Kidney capillary endothelial cell (primary cell): ENCODE measurements at places on chromosomes 4 and X.
A peak's percentile ranks its signal among the peaks of the same experiment; 100 is the strongest.

- DNase-seq, result no peak
Observed at GRCh38 chr4:103478734-103479133, 241.1 kb downstream of the TACR3 start.

DNA sequence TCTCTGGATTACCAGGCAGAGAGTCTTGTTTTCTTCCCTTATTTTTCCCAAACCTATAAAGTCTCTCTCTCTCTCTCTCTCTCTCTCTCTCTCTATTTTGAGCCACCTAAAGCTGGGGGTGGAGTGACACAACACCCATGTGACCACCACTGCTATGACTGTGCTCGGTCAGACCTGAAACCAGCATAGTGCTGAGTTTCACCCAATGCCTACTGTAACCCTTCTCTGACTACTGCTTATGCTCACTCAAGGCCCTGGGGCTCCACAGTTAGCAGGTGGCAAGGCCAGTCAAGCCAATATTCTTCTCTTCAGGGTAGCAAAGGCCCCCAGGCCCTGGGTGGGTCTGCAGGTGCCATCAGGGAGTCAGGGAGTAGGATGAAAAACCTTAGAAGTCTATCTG, 114.7 kb upstream of the ARMCX2 start:
- no peak for DNase-seq

- no peak for DNase-seq
Observed at GRCh38 chr4:7587433-7588405, 153.0 kb upstream of the PSAPL1 start.

DNA sequence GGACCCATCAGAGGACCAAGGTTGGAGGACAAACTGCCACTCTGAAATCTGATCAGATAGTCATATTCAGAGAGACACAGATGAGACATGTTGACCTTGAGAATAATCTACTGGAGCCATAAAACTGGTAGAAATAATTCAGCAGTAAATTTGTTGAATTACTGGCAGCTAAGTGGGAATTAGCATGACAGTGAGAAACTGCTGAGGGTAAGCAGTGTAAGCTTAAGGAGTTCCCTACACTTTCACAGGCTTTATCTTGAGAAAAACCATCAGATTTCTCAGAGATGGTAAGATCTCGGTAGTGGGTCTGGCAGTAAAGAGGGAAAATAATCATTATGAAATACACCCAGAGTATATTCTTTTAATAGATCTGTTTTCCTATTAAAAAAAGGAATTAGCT, 213.7 kb downstream of the TECRL start:
- DNase-seq, result no peak

DNA sequence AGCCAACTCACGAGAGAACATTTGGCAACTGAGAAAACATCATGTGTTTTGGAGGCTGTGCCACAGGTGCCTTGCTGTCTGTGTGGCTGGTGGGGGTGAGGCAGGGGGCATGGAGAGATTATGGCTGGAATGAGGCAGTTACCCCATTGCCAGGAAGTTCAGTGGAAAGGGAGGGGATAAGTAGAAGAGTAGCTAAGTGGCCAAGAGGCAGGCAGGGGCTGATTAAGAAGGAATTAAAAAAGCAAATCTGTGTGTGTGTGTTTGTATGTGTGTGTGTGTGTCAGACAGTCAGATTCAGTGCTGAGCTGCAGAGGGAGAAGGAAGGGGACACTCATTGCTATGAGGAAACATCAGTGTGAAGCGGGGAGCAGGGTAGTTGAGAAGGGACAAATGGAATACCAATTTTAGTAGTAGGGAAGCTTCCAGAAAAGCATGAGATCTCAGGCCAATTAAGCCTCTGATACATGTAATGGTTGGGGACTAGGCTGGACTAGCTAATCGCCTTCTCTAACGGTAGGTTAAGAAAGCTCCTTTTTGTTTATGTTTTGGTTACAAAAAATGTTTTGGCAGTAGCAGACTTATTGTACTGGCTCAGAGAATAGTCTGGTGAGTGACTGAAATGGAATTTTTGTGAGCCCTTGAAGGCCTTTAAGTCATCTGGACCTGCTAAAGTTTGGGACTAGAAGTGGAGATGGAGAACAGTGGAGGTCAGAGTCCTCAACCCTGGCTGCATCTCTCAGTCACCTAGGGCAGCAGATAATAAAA, 18.5 kb downstream of the TMEM164 start:
- no peak for DNase-seq

GRCh38 chr4:25172961-25173915, 13.0 kb upstream of the SEPSECS start:
- DNase-seq, result peak; percentile 97

- no peak for DNase-seq
Observed at GRCh38 chr4:6464842-6465588, 7.4 kb downstream of the PPP2R2C start.

DNA sequence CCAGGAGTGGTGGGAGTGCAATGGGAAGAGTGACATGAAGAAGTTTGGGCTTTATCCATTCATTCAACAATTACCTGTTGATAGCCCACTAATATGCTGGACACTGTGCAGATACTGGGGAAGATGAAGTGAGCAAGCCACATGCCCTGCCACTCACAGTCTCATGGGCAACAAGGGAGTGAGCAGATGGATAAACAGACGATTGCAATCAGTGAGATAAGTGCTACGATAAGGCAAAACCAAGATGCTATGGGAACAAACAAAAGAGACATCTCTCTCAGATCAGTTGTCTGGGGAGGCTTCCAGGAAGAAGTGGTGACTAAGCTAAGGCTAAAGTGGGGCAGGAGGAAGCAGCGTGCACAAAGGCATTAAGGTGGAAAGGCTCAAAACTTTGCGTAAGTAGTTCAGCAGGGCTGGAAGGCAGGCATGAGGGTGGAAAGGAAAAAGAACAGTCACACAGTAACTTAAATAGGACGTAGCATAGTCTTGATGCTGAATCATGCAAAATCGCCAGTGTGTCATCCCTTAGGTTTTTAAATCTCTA, 31.7 kb downstream of the GAB3 start:
- DNase-seq, result no peak

GRCh38 chr4:179880756-179881155, 2362.4 kb upstream of the TENM3 start:
- DNase-seq, result no peak

DNA sequence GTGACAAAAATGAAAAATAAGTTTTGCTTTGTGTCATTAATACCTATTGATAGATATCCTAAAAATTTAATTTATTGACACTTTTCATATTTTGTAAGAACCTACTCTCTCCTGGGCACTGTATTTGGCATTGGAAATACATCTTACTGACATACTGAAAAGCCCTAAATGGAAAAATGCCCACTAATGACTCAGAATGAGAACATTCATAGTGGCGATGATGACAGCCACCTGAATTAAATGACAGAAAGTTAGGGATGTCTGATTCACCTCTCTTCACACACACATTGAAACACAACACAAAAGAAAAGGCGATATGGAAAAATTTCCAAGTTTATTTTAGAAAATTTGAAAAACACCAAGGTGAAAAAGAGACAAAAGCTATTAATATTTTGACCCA, 992.3 kb downstream of the STPG2 start:
- DNase-seq, result no peak

- DNase-seq, result no peak
Observed at GRCh38 chrX:152537373-152537772, 86.3 kb upstream of the GABRA3 start.

GRCh38 chr4:70651864-70652506, 14.3 kb downstream of the JCHAIN start:
- DNase-seq, result peak; percentile 44

- no peak for DNase-seq
Observed at GRCh38 chrX:109283870-109284269, 198.0 kb downstream of the GUCY2F start.

DNA sequence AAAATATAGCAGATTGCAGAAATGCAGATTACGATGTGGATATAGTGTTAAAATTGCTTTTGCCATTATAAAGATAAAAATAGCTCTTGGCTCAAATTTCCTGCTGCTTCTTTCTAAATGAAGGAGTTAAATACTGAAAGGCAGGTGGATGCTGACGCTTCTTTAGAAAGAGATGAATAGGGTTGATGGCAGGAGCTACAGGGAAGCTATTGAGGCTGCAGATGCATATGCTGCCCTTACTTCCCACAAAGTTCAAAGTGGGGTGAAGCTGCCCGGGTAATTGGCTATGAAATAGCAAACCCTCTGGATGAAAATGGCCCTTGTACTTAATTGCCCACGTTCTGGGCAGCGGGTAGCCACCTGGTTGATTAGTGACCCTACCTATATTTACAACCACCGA, 379.5 kb downstream of the ZIC3 start:
- DNase-seq, result no peak

DNA sequence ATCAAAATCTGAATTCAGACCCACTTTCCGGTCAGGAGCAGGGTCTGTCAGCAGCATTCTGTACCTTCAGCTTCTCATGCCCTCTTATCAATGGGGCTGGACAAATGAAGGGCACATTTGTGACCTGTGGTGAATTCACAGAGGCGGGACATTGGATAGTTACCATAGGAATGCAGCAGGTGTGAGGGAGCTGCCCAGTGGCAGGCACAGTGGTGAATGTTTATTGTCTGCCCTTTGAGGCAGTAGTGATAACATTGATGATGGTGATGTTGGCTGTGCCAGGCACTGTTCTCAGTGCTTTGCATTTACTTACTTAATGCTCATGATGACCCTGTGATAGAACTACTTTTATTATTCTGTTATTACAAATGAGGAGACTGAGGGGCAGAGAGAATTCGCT, 101.2 kb upstream of the KIT start:
- no peak for DNase-seq

DNA sequence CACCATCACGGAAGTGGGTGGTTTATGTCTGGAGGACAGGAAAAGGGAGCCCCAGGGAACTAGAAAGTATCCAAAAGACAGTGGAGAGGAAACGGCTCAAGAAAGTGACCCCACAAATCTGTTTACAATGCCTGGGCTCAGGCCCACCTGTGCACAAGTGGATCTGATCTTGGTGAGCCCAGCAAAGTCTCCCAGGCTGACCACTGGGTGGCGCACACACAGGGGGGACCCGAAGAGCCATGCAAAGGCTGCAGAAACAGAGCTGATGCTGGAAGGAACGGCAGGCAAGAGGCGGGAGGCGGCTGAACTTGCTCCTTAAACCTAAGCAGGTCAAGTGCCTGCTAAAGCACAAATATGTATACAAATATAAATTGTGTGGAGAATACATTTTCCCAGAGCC, 9.6 kb downstream of the HAUS7 start:
- DNase-seq, result peak; percentile 22

GRCh38 chrX:5113128-5113527, 1115.5 kb downstream of the NLGN4X start:
- DNase-seq, result no peak

GRCh38 chr4:121998024-121998423, 46.2 kb upstream of the TRPC3 start:
- no peak for DNase-seq

DNA sequence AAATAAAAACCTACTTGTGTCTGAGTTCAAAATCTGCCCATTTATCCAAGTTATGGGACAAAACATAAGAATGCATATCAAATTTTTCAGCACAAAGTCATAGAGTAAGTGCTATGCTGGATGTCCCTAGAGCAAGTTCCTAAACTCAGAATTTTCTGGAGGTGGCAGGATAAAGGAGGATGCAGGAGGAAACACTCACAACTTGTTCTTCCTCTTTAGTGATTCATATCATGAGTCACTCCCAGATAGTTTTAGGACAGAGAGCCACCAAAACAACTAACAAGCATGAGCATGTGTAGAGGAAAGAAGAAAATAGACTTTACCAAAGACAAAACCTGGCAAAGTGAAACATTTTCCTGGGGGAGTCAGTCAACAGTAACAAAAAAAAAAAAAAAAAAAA, 302.7 kb downstream of the KCTD8 start:
- peak; percentile 80 for DNase-seq

- no peak for DNase-seq
Observed at GRCh38 chr4:139534287-139534950, 21.6 kb downstream of the SETD7 start.

- no peak for DNase-seq
Observed at GRCh38 chr4:33886356-33886755, 2358.0 kb downstream of the ARAP2 start.

DNA sequence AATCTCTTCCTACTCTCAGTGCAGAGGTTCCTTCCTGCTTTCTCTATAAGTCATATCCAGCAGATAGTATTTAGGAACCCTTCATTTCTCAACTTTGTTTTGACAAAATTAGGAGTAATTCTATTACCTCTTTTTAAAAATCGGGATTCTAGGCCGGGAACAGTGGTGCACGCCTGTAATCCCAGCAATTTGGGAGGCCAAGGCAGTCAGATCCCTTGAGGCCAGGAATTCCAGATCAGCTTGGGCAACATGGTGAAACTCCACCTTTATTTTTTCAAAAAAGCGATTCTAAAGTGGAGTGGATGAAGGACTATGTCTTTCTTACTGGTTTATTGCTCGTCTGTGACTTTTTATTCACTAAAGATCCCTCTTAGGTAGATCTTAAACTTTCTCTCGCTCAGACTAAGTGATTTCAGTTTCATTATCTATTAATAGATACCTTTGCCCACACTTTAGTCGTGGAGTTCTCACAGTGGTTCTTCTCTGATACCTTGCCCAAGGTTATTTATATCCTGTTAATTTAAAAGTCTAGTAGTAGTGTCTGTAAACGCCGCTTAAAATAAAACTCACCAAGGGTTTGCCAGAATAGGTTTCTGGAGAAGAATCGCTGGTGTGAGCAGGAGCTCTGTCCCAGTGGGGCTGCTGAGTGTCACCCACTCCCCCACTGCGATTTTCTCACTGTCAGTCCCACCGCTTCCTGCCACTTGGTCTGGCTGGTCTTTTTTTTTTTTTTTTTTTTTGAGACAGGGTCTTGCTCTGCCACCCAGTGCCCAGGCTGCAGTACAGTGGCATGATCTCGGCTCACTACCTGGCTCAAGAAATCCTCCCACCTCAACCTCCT, 27.0 kb upstream of the TMEM131L start:
- DNase-seq, result no peak

- DNase-seq, result peak; percentile 51
Observed at GRCh38 chr4:183402771-183403170, 41.7 kb upstream of the CDKN2AIP start.
